Activated CD8-positive, alpha-beta memory T cell treated with anti-CD3 and anti-CD28 coated beads for 1 hour (primary cell): ENCODE measurements at places on chromosomes 6 and 20.

- DNase-seq: no peak
These were observed 86.2 kb downstream of the VEGFA start for GRCh38 chr6:43856005-43856765.

DNA sequence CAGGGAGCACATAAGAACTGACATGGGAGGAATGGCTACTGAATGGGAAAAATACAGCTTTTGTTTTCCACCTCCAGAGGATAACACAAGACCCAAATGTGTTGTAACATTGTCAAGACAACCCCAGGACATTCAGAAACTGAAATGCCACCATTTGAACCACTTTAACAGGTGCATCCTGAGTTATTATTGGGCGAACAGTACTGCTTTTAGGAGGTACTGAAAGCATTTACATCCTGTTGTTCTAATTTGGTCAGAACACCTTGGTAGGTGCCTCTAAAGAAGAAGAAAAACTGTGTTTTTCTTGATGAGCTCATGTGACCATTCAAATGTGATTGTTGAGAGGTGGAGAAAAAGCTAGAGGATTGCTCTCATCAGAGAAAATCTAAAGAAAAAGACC is 6.4 kb upstream of the TXNDC5 start:
- no peak for DNase-seq

DNA sequence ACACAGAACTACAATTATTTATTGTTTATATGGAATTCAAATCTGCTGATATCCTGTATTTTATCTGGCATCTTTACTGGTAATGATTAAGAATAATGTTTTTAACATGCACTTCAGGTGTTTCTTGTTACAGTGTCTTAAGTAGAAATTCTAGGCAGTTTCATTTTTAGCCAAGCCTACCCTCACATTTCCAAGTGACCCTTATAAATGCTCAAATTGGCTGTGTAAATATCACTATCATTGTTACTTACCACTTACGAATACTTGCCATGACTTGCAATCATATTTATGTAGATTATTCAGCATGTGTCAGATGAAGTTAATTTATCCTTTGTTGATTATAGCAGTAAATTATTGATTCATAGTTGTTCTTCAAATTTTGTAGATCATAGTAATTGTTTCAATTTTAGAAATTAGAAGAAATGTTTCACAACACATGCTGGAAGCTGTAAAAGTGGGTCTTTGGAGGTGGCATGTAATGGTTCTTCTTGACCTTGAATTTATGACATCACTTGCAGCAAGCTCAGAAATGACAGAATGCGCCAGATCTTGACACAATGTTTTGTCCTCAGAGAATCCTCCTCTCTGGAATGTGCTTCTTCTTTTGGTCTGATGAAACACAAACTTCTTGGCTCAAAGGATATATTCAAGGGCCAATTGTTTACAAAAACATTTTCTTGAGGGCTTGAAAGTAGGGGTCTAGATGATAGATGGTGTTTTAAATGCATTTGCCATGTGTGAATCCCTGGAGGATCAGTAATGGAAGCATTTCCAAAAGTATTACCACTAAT is 471.8 kb downstream of the COL12A1 start:
- no peak for DNase-seq

DNA sequence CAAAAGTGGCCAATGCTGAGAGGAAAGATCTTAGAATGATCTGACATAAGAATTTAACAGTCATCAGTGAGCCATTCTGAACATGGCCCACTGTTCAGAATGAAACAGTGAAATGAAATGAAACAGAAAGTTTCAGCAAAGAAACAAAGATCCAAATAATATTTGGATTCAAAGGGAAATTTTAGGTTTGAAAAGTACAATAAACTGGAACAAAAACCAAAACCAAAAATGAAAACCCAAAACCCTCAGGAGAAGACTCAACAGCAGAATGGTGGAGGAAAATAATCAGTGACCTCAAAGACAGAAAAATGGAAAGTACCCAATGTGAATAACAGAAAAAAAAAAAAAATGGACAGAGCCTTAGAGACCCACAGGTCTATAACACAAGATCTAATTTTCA is 66.1 kb upstream of the EMILIN3 start:
- no peak for DNase-seq

- no peak for DNase-seq
These were observed 34.6 kb downstream of the HDAC2 start for GRCh38 chr6:113936093-113936934.

GRCh38 chr20:19758133-19758500 is at the start of gene RIN2:
RIN2 (plus strand) TSS chr20:19758258; CDS start chr20:19889602, 131,344 bp downstream.
- no peak for DNase-seq

DNA sequence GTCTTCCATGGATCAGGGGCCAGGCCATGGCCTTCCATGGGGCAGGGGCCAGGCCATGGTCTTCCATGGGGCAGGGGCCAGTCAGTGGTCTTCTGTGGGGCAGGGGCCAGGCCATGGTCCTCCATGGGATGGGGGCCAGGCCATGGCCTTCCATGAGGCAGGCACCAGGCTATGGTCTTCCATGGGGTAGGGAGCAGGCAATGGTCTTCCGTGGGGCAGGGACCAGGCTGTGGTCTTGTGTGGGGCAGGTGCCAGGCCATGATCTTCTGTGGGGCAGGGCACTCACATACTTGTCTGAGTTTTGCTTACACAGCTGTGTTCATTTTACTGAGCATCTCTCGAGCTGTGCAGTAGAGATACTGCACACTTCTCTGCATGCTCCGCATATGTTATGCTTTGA is 57.3 kb upstream of the THBS2 start:
- no peak for DNase-seq

DNA sequence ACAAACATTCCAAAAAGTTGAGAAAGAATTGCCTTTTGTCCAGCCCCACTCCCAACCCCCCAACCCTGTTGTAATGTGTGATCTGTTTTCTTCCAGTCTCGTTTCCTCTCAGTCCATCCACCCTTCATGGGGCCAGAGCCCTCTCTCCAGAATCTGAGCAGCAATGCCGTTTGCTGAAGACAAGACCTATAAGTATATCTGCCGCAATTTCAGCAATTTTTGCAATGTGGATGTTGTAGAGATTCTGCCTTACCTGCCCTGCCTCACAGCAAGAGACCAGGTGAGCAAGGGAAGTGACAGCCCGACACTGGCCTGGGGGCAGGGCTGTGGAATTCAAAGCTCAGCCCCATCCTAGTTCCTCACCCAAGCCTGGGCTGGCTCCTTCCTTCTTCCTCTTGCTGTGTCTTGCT is 7.8 kb downstream of the MAVS start:
- no peak for DNase-seq

- DNase-seq: no peak
These were observed 43.4 kb upstream of the RNF144B start for GRCh38 chr6:18343741-18344140.

GRCh38 chr6:14903176-14904038 is 342.5 kb upstream of the JARID2 start:
- no peak for DNase-seq

DNA sequence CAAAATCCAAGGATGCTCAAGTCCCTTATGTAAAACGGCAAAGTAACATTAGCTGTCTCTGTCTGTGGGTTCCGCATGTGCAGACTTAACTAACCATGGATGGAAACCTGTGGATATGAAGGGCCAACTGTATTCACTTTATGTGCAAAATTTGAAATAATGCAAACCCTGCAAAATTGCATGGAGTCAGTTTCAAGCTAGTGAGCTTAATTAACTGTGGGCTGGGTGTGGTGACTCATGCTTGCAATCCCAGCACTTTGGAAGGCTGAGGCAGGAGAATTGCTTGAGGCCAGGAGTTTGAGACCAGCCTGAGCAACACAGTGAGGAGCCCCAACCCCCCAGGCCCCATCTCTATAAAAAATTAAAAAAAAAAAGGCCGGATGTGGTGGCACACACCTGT is 81.4 kb downstream of the ANKS1A start:
- no peak for DNase-seq

- DNase-seq: no peak
These were observed 10.4 kb downstream of the DEFB129 start for GRCh38 chr20:237489-237888.

DNA sequence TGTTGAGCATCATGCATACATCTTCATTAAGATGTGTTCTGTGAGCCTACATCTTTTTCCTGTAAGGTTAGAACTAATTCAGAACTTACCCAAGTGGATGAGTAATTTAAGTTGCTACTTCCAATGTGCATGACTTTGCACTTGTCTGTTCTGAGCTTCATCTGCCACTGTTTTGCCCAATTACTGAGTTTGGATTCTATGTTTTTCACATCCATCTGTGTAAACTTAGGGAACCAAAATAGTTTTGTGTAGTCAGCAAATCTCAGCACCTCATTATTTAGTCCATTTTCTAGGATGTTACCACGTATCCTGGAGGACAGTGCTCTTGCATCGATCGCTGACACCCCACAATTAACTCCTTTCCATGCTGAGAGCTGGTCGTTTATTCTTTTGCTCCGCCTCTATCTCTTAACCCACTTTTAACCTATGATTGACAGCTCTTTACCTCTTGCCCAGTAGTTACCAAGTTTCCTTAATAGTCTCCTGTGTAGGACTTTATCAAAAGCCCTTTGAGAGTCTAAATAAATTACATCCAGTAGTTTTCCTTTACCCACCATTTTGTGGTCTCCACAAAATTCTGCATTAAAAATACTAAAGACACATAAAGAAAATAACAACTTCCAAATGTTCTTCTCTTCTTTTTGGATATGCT is 44.2 kb upstream of the CITED2 start:
- no peak for DNase-seq

DNA sequence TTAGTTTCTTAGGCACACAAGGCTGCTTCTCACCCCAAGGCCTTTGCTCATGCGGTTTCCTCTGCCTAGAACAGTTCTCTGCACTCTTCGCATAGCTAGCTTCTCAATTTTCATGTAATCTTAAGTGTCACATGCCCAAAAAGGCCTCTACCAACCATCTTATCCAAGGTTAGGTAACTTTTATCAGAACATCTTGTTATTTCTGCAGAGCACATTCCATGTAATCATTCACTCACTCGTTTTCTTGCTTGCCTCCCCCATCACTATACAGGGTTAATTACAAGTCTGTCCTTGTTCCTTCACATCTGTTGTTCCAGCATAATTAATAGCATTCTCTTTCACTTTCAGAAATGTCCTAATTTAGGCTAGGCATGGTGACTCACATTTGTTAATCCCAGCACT is 53.8 kb downstream of the NCOA6 start:
- DNase-seq: no peak

- DNase-seq: no peak
These were observed 59.9 kb downstream of the DTD1 start for GRCh38 chr20:18647777-18648176.

DNA sequence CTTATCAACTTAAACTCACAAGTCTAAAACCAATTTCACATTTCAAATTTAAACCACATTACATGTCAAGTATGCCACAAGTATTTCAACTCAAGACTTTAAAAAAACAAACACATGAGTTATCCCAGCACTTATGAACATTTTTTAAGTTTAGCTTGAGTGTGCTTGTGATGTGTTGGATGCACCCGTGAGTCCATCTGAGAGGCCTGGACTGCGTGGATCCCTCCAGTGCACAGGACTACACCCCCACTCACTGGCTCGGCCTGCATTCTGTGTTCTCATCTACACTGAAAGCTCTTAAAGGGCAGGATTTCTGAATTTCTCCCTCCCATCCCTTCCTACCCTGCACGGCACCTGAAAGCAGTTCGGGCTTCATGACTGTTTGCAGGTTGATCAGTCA is 128.8 kb upstream of the CD93 start:
- DNase-seq: no peak

GRCh38 chr6:160801418-160801817 is 99.4 kb downstream of the PLG start:
- DNase-seq: no peak

GRCh38 chr6:105460860-105461259 is 58.0 kb upstream of the PREP start:
- no peak for DNase-seq

- no peak for DNase-seq
These were observed 52.2 kb downstream of the LYRM4 start for GRCh38 chr6:5208471-5208971.

- no peak for DNase-seq
These were observed 501.5 kb upstream of the FLRT3 start for GRCh38 chr20:14838663-14839628.

DNA sequence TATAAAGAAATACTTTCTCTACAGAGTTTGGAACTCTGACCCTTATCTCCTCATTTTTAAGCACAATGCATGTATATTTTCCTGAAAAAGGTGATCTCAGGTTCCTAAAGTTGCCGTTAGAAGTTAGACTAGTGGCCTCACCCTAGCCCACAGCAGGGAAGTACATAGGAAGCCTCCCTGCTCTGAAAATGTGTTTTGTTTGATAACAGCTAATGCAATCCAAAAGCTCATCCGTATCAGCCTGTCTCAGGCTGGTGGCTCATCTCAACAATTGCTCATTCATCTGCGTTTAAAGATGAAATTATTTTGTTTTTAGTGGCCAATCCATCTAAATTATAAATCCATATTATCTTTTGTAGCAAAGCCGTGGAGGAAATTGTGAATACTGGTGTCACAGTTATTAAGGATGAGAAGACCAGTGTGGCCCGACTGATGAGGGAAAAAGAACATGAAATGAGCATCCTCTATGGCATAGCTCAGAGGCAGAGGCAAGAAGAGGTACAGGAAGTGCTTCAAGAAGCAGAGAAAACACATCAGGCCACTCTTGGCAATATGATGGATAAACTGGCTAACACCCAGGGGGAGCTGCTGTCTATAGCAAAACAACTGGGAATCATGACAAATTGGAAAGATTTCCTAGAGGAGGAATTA is 20.1 kb downstream of the C6orf163 start:
- no peak for DNase-seq

DNA sequence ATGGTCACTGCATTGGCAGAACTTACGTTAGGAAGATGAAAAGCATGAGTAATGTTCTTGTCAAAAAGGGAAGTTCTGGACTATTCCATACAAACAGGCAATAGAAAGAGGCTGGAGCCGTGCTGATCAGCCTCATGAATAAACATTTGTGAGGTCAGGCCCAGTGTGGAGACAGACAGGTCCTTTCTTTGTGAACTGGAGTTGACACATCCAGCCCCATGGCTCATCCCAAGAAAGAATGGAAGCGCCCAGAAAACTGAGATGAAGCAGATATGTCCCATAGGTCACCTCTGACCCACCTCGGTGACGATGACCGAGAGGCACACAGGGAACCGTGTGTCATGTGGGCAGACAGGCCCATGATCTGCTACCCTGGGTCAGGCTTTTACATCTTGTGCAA is 276.0 kb upstream of the SGK1 start:
- DNase-seq: no peak

GRCh38 chr20:11521476-11522365 is 396.0 kb upstream of the BTBD3 start:
- no peak for DNase-seq

- DNase-seq: no peak
These were observed 166.4 kb downstream of the ADAT2 start for GRCh38 chr6:143283887-143284645.

- no peak for DNase-seq
These were observed 973 bp downstream of the CD40 start for GRCh38 chr20:46119028-46119546.
